ENCODE measurements at places on chromosomes 3 and 15.

DNA sequence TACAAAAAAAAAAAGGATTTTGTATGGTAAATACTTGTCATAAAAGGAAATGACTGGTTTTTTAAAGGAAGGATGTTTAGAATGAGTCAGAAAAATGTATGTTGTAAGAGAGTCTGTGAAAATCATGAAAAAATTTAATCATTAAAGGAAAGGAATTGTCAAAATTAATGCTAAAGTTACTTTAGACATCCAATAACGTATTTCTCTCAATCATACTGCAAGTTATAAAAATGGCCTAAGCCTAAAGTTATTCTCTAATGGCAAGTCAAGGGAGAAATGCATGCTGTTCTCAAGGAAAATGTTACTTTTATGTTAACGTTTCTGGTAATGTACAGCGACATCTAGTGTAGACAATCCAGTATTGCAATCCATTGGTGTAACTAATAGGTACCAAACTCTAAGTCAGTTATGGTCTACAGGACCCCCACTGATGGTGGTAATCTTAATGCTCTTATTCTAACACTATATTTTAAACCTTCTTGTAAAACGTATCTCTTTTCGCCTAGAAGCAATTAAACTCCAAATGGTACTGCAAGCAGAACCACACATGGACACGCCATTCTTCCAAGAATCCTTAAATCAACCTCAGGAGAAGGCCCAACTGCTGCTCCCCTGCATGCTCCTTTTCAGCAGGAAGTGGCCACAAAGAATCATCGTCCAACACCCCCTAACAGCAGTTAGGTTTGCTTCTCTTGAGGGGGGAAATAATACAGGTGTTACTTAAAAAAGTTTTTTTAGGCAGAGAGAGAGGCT is 35.2 kb downstream of the NCEH1 start:
- DNase-seq = peak; percentile 26

- no peak for DNase-seq
Observed at GRCh38 chr3:183015185-183015584, 34.8 kb upstream of the DCUN1D1 start.

GRCh38 chr3:11389386-11390268 is 117.4 kb downstream of the ATG7 start:
- DNase-seq = no peak

- no peak for DNase-seq
Observed at GRCh38 chr3:126050626-126051025, 33.3 kb downstream of the SLC41A3 start.

DNA sequence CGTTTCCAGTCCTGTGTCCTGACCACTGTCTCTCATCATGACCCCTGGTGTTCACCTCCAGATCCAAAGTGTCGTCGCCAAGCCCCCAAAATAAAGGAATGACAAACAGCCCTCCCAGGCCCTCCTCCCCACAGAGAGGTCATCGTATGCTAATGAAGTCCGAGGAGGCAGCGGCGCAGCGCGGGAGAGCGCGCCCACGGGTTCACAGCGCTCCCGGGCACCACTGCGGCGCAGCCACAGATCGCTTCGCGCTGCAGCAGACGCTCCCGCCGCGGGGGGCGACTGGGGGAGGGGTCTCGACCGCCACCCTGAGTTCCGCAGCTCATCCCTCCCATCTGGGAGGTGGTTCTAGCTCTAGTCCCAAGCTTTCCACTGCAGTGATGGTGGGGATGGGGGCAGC is 1.3 kb downstream of the DGKG start:
- DNase-seq = no peak

GRCh38 chr3:149977386-149977785 is 6.7 kb upstream of the PFN2 start:
- DNase-seq = no peak
